Stimulated activated CD8-positive, alpha-beta memory T cell treated with anti-CD3 and anti-CD28 coated beads, Interleukin-7, amount 100 ng/mL, for 1 hour (primary cell): ENCODE measurements at places on chromosomes 6 and 20.

DNA sequence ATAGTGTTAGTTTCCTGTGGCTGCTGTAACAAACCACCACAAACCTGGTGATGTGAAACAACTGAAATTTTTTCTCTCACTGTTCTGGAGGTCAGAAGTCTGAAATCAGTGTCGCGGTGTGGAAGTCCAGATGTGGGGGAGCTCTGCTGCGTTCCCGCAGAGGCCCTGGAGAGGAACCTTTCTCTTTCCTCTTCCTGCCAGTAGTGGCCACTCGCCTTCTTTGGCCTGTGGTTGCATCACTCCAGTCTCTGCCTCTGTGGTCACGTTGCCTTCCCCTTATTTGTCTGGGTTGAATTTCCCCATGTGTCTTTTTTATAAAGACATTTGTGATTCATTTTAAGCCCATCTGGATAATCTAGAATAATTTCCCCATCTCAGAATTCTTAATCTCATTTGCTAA, 295.5 kb upstream of the FLRT3 start:
- DNase-seq, result no peak

- DNase-seq, result no peak
These were observed 41.3 kb downstream of the CARMIL1 start for GRCh38 chr6:25320459-25320858.

GRCh38 chr6:141134723-141135122, 998.0 kb upstream of the GJE1 start:
- DNase-seq, result no peak

DNA sequence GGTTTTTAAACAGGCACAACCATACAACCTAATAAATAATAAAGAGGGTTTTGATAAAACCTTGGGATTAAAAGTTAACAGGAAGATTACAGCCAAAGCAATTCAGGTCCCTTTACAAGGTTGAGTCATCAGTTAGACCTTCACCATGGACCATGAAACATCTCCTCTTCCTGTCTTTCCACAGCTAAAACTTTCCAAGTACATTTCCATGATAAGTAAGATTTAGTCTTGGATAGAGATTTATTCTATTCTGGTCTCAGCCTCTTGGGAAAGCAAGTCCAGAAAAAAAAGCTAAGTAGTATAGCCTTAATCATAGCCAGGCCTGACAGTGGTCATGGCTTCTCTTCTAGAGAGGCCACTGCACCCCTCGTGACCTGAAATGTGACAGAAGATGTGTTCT, 2.9 kb upstream of the PRSS35 start:
- DNase-seq, result no peak

- no peak for DNase-seq
These were observed 362.6 kb downstream of the EPM2A start for GRCh38 chr6:145372671-145373151.

- DNase-seq, result no peak
These were observed 471.8 kb upstream of the BTBD3 start for GRCh38 chr20:11445891-11446290.

DNA sequence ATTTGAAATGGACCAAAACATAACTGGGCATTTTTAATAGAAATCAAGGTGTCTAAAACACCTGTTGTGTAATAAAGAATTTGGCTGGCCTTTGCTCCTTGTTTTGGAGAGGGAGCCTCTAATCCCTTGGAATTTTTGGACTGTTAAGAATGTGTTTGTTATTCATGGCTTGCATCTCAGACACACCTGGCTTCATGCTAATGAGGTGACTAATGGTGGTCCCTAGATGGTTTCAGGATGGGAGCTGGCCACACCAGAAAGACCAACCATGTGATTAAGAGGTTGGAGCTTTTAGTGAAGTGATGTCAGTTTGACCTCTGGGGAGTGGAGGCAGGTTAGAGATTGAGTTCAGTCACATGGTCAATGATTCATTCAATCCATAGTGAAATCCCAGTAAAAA, 328.4 kb downstream of the DHX35 start:
- DNase-seq, result no peak

DNA sequence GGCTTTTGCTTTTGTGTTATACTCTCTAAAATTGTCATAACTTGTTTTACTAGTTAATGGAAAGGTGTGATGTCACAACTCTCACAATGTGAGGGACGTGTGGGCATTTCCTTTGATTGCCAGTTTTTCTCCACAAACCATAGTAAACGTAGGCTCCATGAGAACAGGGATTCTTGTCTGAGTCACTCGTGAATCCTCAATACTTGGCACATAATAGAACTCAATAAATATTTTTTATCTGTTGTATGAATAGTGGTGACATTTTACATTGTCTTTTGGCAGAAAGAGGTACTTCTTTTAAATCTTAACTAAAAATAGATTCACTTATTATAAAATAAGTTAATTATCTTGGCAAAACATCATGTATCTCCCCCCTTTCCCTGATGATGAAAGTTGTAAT, 69.0 kb upstream of the CNKSR3 start:
- DNase-seq, result no peak

DNA sequence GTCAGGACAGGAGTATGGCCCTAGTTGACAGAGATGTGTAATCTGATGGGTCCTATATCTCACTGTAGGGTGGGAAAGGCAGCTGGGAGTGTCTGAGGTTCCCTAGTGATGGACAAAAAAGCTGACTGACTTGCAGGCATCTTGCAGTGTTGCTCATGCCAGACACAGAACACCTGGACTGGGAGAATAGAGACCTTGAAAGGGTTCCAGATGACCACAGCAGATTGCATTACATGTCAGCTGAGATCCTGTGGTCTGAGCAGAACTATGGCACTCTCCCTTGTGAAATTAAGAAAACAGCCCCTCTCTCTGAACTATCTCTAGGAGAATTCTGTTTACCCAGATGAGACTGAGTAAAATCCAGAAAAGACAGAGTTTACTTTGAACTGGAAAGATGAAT, 212.6 kb upstream of the MAN1A1 start:
- DNase-seq, result no peak

GRCh38 chr20:22578221-22579118, 5.9 kb downstream of the FOXA2 start:
- DNase-seq, result no peak

DNA sequence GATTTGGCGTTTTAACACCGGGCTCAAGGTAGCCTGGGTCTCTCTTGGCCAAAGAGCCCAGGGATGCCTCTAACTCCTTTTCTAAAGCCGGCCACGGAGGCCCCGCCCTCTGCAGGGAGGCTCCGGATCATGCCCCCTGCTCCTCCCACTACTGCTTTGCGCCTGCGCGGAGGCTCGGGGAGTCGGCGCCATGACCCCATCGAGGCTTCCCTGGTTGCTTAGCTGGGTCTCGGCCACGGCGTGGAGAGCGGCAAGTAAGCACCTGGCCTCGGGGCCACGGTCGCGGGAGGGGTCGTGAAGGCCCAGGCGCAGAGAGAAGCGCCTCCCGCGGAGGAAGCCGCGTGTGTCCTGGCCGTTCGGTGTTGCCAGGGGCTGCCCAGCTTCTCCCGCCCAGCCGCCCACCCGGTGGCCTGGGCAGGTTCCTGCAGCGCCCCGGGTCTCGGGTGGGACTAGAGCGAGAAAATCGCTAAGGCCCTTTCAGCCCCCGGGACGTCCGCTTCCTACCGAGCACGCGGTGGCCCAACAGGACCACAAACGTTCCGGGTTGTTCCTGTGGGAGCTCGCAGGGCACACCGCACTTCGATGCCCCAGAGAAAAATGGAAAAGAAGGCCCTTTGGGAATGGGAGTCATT, at the start of gene SDHAF4:
SDHAF4 (plus strand) TSS at position 180 of the 632 bp plus-strand sequence; CDS start at position 191, 11 bp downstream.
- peak; percentile 83 for DNase-seq

- DNase-seq, result no peak
These were observed 29.9 kb upstream of the TRIM27 start for GRCh38 chr6:28953585-28954258.
